Hair follicular keratinocyte (primary cell): ENCODE measurements at places on chromosomes 11 and 22. TPM values are rescaled to one million over a fixed set of nuclear protein-coding genes. Genes with fewer than 3 reads are reported as not detected.

OR10S1 gene
- not detected in 2 replicates for total RNA-seq

FIBIN gene
- 0.46 and 1.7 TPM in 2 replicates for total RNA-seq

YPEL4 gene
- 0.08 TPM in 1 of 2 replicates, not detected in the other for total RNA-seq

ADAMTS8 gene
- not detected in 2 replicates for total RNA-seq

CBLIF gene
- not detected in 2 replicates for total RNA-seq

IRAG1 gene
- under 0.01 and 0.11 TPM in 2 replicates for total RNA-seq

KRTAP5-1 gene
- not detected in 2 replicates for total RNA-seq

IL17REL gene
- not detected in 2 replicates for total RNA-seq

FAM181B gene
- 0.38 and 1.2 TPM in 2 replicates for total RNA-seq

OR8D1 gene
- not detected in 2 replicates for total RNA-seq

MRGPRX4 gene
- total RNA-seq = 0.27 and 0.55 TPM in 2 replicates

RIMBP3C gene
- not detected in 2 replicates for total RNA-seq

DTX4 gene
- 5.9 TPM in 2 replicates for total RNA-seq

PKDREJ gene
- under 0.01 TPM in 1 of 2 replicates, not detected in the other for total RNA-seq
